Psoas muscle (tissue), 8 donors: ENCODE measurements at places on chromosomes 11 and 22.

- no peak for DNase-seq
Measured at GRCh38 chr22:28855355-28856094, 27.8 kb upstream of the ZNRF3 start.

GRCh38 chr11:114165326-114166230, 106.1 kb downstream of the ZBTB16 start:
- DNase-seq, result peak; percentile 48

DNA sequence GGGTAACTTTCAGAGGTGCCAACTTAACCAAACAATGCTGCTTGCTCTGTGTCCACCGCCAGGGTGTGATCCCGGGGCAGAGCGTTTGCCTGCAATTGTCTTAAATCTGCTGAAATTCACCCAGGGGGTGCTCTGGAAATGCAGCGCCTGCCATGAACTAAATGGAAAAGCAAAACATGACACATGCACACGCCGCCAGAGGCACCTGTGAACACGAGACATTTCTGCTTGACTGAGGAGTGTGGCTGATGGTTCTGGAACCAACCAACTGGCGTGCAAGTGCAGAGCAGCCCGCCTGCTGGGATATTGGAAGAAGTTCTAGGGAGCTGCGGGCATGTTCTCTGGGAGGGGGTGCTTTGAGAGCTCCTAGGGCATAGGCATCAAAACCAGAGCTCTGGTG, 30.4 kb downstream of the DSCAML1 start:
- DNase-seq, result no peak

- DNase-seq, result no peak
Measured at GRCh38 chr11:62295504-62295903, 3.4 kb downstream of the SCGB1D4 start.

DNA sequence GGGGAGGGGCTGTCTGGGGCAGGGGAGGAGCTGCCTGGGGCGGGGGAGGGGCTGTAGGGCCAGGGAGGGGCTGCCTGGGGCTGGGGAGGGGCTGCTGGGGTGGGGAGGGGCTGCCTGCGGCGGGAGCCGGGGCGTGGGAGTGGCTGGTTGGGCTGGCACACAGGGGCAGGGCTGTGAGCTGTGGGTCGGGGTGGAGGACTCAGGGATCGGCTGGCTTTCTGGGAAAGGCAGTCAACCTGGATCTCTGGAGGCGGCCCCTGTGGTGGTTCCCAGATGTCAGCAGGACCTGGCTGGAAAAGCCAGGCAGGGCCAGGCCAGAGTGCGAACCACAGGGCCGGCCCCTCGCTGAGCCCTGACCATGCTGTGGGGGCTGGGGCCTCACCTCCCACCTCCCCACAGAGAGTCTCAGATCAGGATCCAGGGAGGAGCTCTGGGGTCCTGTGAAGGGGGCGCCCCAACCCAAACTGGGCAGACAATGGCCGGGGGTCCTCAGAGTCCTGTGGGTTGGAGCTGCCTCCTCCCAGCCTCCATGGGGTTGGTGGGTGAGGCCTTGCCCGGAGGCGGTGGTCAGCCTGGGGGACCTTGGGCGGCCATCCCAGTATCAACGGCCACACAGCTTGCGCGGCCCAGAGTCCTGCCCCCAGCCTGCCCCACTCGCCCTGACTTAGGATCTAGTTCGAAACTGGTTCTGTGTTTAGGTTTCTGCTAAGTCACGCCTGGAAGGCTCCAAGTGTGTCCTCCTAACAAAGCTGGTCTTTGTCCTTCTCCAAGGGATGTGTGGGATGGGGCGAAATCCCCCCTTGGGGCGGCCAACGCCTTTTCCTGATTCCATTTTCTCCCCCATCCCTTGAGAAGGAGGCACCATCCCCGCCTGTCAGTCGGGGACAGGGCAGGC, 1.9 kb downstream of the MUC5B start:
- DNase-seq, result peak; percentile 36

DNA sequence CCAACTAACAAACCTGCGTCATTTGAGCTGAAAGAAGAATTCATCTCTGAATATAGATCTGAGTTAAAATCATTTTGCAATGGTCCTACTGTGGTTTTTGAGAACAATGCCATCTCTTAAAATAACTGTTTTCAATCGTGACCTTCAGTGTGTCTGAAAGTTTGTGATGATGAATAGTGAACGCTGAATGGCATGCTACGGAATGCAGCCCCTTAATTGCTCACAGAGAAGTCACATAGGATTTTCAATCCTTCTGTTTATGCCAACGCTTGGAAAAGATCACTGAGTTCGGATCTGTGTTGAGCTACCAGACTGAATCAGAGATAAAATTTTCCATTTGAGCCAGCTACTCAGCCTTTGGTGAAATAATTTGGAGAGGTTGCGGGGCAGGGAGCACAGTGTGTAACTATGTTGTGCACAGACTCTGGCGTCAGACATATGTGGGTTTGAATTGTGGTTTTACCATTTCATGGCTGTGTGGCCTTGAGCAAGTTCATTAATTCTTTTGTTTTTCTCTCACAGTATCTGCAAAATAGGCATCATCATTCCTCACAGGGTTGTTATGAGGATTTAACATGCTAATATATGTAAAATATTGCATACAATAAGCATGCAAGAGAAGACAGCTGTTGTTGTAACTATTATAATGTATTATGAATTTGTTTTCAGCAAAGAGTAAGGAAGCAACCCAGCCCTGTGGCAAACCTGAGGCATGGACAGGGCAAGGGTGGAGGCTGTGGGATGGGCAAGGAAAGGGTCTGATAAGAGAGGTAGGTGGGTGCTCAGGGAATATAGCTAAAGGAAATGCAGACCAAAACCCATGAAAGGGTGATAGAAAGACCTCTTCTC, 679.9 kb downstream of the KCNA4 start:
- DNase-seq, result no peak

- no peak for DNase-seq
Measured at GRCh38 chr11:118212781-118213191, 12.0 kb downstream of the JAML start.

DNA sequence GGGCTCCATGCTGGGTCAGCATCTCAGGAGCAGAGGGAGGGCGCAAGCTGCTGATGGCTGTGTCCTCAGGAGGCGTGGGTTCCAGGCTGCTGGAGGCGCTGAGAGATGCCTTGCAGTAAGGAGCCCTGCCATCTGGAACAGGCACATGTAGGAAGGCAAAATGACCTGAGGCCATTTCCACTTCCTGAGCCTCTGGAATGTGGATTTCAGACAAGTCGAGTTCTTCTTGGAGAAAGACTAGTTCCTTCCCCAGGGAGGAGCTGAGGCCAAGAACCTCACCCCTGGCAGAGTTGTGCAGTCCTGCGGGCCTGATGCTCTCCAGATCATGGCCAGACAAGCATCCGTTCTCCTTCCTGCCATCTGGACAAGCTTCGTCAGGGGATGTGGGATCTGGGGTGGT, 19.3 kb downstream of the HPS4 start:
- DNase-seq, result peak; percentile 41

GRCh38 chr11:104033561-104033960, 2.9 kb upstream of the DDI1 start:
- DNase-seq, result no peak

- no peak for DNase-seq
Measured at GRCh38 chr11:134333312-134333711, 1.5 kb downstream of the GLB1L2 start.

GRCh38 chr11:62487738-62488551, 58.7 kb downstream of the AHNAK start:
- DNase-seq, result no peak

- no peak for DNase-seq
Measured at GRCh38 chr22:31279821-31280505, 12.3 kb downstream of the PIK3IP1 start.

DNA sequence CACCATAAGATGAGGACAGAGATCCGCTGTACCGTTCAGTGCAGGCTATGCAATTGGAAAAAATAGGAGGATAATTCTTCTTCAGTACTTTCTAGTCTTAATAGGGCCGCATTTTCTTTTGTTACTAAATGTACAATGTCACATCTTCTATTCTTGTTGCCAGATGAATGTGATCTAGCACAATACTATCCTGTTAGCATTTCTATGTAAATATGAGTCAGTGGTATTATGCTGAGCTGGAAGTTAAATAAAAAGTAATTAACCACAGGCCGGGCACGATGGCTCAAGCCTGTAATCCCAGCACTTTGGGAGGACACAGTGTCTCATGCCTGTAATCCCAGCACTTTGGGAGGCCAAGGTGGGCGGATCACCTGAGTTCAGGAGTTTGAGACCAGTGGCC, 24.4 kb upstream of the BIRC3 start:
- no peak for DNase-seq

- no peak for DNase-seq
Measured at GRCh38 chr11:65782816-65783228, 2.0 kb upstream of the AP5B1 start.

GRCh38 chr11:76365038-76365679, 15.8 kb downstream of the THAP12 start:
- DNase-seq, result no peak

GRCh38 chr11:70928854-70929598, 323.4 kb downstream of the SHANK2 start:
- DNase-seq, result peak; percentile 34

DNA sequence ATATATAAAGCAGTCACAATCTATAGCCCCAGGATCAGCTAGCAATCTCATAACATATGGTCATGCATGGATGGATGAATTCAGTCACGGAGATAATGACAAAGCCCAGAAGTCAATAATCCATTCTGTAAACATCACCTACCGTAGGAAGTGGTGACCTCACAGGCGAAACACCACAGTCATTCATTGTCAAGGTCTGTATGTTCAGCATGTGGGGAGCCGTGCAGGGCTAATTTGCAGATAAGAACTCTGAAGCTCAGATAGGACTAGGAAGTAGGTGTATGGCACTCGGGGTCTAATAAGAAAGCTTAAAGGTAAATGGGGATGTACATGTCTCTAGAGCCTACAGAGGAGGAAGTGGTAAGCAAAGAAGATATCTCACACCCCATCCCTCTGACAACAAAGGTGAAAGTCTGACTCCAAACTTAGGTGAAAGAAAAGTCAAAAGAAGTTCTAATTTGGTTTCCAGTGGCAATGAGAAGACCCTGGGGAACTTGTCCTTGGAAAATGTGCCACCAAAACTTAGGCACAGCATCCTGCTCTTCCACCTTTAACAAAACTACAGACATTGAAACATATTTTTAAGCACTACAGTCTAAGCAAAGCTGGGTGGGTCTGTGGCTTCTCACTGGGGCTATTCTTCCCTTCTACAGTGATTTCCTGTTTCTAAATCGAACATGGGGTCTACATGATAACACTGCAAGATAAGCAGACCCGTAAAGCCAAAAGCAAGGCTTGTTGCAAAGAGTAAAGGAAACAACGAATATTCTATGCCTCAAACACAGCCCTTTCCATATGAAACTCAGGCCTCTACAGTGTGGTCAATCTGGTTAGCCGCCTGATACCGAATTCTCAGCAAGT, 5.2 kb downstream of the CRTAM start:
- no peak for DNase-seq

GRCh38 chr11:92384358-92384757, 159.7 kb downstream of the FAT3 start:
- DNase-seq, result no peak

GRCh38 chr22:39368461-39368911, 18.7 kb downstream of the SYNGR1 start:
- no peak for DNase-seq

GRCh38 chr11:67698247-67698646, 23.8 kb upstream of the ALDH3B2 start:
- no peak for DNase-seq

DNA sequence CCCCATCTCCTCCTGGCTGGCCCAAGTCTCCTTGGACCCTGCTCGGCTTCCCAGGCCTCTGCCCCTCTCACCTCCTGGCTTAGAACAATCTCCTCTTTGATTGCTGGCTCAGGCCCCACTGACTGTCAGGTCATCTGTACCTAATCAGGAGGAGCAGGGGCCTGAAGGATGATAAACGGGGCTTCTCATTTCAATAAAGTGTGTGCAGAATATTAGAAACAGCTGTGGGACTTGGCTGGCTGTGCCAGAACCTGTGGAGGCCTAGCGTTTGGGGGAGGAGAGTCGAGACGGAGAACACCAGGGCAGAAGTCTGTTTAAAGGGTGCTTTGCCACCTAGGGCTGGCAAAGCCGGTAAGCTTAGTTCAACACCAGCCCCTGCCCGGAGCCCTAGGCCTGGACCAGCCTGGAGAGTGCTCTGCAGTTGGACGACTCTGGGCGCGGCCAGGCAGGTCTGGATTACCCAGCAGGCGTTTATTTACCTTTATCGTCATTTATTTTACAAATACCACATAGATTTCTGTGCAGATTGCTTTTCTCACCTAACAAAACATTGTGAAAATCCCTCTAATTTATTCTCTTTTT, 10.1 kb upstream of the VSIG10L2 start:
- DNase-seq, result no peak

DNA sequence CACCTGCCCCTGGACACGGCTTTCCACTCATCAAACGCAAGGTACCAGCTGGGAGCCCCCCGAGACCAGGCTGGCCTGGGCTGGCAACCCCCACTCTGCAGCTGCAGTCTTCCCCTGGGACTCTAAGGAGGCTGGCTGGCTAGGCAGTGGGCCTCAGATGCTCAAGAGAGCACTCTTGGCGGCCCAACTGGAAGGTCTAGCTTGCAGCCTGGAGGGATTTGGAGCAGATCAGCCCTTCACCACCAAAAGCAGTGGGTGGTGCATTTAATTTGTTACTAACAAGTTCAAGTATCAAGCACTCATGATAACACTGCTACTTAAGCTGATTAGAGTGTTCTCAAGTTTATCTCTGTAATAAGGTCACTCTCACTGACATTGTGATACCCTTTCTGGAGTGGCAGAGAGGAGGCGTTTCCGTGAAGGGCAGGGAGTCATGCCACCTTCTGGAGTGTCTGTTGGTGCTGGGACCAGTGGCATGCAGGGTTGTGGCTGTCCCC, 21.5 kb downstream of the C22orf23 start:
- no peak for DNase-seq

DNA sequence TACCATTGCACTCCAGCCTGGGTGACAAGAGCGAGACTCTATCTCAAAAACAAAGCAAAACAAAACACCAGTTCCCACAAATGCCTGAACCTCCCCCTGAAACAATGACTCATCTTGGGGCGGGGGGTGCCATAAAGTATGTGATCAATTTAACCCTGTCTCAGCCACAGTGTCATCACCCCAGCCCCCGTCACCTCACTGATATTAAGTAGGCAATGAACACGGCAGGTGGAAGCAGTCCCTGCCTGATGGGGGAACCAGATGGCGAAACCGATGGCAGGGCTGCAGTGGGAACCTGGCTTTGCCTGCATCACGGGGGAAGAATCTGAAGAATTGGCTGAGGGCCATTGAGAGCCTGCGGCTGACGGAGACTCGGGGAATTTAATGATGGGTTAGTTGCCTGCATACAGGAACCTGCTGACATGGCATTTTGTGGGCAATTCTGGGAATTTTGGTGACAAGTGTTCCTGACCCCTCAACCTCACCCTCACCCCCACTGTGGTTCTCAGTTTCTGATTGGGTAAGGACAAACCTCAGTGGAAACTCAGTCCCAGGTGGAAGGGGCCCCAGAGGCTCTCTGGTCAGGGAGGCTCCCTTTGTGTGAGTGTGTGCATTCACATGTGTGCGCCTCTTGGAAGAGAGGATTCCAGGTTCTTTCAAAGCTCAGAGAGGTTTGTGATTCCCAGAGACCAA, 39.1 kb upstream of the SHISAL1 start:
- DNase-seq, result no peak

DNA sequence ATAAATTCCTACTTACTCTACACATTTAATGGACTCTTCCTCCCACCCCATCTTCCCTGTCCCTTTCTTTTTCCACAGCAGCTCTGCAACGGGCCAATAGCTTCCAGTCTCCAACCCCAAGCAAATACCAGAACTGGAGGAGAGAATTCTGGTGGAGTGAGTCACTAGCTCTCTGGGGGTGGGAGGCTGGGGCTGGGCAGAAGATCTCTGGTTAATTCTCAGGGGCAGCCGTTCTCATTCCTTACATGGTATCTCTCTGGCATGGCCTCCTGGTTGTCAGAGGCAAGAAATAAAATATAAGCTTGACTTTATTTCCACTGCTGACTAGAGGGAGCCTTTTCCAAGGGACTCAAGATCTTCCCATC, 90.4 kb upstream of the PARVA start:
- DNase-seq, result peak; percentile 46
